Activated T-helper 2 cell treated with anti-CD3 and anti-CD28 coated beads, Interferon-gamma antibody, Interleukin-2, Interleukin-4, amounts not matched to agents 10 μg/mL and 5 μg/mL and 100 μg/mL, durations not matched to agents 14 hours and 24 hours and 36 hours (primary cell): ENCODE measurements at places on chromosomes 7 and 10. TPM values are rescaled to one million over a fixed set of nuclear protein-coding genes. Genes with fewer than 3 reads are reported as not detected.

The ATRNL1 gene
- 0.50 and 0.87 TPM in 2 replicates for total RNA-seq

The SLC39A12 gene
- total RNA-seq, result not detected in 2 replicates

The SLC13A4 gene
- not detected in 2 replicates for total RNA-seq

The TRAPPC14 gene
- 31.2 and 33.2 TPM in 2 replicates for total RNA-seq

The FAM25A gene
- total RNA-seq, result not detected in 2 replicates

The PRXL2A gene
- total RNA-seq, result 18.4 and 19.6 TPM in 2 replicates

The ZNF32 gene
- 12.1 and 12.9 TPM in 2 replicates for total RNA-seq

The OLAH gene
- total RNA-seq, result not detected in 2 replicates

The HMX2 gene
- total RNA-seq, result not detected in 2 replicates

The HOXA7 gene
- not detected in 2 replicates for total RNA-seq
